NCI-H2107 (cell line): ENCODE measurements at places on chromosomes 12 and 14.

- no peak for DNase-seq
Observed at GRCh38 chr14:58296726-58297125, 1.6 kb upstream of the ARID4A start.

DNA sequence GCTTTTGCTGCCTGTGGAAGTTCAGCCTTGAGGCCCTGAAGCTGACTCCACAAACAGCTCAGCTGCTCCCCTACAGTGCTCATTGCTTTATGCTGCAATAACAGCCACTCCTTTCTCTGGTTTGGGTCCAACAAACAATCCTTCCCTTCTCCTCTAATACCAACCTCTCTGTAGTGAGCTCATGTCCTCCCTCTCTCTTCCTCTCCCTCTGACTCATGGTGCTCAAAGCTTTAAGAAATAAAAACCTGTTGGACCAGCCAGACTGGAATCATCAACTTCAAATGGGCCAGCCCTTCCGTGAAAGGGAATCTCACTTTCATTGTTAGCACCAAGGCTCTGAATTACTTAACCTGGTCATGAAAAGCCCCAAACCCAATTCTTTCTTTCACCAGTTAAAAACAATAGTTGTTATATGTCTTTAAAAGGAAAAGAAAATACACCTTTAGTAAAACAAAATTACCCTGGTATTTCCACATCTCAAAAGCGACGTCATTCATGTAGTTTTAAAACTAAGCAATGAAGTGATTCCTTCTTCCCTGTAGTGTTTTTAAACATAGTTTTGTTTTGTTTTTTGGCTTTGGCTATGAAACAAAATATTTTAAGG, 126.4 kb downstream of the DUSP6 start:
- no peak for DNase-seq

- peak; percentile 65 for DNase-seq
Observed at GRCh38 chr14:93219103-93219726, 12.2 kb downstream of the UBR7 start.

GRCh38 chr12:106883426-106883825, 72.3 kb upstream of the TMEM263 start:
- DNase-seq, result no peak

DNA sequence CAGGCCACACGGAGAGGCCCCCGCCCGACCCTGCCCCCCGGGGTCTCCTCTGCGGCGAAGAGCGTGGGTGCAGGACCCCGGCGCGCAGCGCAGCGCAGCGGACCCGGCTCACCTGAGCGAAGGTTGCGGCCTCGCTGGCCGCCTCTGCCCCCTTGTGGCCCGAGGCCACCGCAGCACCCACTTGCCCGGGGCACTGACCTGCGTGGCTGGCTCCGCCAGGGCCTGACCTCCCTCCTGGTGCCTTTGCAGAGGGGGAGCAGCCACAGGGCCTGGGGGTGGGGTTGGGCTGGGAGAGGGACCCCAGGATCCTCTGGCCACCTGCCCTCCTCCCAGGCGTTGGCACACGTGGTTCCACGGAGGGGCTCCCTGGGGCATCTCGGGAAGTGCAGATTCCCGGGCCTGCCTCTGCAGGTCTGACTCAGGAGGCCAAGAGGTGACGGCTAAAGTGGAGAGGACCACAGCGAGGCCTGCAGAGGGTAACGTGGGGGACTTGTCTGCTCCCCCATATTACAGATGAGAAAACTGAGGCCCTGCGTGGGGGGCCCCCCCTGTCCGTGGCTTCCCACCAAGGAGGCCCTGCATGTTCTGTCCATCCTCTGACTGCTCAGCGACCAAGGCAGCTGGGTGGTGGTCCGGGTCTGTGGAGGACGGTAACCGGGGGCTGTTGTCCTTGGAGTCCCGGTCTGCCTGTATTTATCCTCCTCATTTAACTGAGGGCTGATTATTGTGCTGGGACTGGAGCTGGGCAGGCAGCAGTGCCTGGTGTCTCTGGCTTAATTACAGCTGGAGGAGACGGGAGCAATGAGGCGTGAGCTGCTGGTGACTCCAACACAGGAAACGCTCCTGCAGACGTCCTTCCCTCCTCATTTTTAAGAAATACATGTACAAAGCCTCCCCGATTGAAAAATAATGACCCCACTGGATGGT, 67.9 kb upstream of the BEGAIN start:
- peak; percentile 63 for DNase-seq

DNA sequence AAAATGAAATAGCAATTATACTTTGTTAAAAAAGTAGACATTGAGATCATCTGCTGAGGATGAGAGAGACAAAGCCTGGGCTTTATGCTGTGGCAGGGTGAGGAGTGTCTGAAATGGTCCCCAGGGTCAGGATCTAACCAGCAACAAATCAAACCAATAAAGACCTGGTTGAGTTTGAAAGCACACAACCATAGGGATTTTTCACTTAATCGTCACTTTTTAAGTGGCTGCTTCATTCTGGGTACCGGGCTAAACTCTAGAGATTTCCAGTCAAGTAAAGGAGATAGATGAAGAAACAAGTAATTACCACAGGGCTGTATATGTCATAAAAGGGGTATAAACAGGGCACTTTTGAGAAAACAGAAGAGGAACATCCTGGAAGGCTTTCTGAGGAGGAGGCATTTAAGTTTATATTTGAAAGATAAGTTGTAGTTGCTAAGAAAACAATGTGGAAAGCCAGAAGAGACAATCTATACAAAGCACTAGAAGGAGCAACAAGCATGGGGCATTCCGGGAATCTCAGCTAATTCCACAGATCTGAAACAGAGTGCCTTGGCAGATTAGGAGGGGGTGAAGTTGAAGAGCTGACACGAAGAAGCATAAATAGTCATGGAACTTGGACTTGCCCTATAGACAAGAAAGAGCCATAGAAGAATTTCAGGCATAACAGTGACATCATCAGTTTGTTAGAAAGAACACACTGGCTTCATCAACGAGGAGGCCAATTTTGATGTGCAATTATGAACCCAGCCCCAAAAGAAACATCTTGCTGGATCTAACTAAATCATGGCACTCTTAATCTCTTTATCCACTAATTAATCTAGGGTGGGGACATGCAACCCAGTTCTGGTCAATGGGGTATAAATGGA, 46.9 kb upstream of the FRS2 start:
- no peak for DNase-seq

DNA sequence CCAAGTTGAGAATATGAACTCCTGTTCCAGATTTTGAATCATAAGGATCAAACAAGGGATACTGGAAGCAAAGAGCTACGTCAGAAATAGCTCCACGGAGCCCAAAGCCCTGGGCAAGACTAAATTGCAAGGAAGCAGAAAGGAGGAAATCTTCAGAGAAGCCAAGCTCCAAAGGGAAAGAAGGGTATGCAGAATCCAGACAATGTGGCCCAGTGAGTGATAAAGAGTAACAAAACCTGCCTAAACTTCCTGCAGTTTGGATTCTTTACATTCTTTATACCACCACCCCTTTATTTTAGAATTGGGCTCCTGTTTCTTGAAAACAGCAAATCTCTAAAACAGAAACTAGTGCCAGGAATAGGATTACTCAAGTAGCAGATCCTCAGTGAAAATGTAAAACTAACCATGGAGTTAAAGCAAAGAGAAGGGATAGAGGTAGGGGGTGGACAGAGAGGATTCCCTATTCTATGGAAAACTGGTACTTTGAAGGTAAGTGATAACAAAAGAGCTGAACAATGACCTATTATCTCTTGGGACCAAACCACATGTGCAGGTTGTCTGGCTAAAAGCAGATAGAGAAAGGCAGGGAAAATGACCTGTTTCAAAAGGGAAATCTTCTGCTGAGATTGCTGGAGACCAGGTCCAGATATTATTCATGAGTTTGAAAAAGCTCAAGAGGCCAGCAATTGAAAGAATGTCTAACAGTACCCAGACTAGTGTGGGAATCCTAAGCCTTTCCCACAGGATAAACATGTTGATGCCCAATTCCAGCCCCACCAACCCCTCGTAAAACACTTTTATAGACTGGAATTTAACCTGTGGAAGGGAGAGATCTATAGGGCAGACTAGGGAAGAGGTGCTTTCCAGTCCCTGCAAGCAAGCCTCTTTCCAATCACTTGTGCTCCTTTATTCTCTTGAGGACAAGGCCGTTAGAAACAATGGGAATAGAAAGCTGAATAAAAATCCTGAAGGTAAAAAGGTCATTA, 24.5 kb downstream of the MBIP start:
- DNase-seq, result no peak
